ELF-1 (cell line): ENCODE measurements at places on chromosomes 2 and 18.

DNA sequence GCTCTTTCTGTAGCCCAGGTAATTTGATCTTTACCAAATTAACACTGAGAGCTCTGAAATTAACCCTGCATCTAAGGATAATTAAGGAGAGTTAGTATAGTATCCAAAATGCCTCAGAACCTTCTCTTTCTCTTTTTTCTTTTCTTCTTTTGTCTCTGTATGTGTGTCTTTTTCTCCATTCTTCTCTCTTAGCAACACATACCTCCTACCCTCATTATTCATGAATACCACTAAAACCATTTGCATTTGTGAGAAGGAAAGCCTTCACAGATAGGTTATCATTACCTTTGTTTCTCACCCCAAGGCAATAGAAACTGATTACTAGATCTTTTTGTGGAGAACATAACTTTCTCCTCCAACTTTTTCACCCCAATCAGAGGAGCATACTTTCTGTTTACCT lies 376.5 kb upstream of the NXPH2 start:
- DNase-seq = peak; percentile 6

DNA sequence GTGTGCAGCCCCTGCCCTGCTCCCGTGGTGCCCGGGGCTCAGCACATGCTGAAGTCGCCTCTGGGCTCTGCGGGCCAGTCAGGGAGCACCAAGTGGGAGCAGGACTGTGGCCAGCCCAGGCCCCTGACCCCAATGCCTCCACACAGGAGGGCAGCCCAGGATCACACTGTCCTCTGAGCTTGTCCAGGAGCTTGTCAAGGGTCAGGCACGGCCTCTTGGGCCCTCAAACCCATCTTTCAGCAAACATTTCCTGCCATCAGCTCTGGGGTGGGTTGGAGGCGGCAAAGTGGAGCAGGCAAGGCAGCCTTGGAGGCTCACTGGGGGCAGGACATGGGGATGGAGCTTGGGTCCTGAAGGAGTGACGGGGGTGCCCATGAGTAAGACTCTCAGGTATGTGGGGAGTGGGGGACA lies 10.3 kb downstream of the SNED1 start:
- DNase-seq = peak; percentile 1

DNA sequence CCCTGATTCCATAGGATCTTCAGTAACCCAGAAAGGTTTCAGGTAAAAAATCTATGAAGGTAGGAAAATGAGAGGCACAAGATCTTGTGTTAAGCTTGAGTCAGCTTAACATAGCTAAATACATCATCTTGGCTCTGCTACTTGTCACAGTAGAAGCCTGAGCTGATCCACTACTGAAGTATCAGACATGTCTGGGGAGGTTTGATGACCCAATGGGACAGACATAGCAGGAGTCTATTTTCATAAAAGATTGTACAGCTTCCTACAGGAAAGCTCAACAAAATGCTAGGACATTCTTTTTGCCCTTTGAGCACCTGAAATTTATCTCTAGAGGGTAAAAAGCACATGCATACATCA lies 84.3 kb upstream of the FSHR start:
- DNase-seq = no peak

DNA sequence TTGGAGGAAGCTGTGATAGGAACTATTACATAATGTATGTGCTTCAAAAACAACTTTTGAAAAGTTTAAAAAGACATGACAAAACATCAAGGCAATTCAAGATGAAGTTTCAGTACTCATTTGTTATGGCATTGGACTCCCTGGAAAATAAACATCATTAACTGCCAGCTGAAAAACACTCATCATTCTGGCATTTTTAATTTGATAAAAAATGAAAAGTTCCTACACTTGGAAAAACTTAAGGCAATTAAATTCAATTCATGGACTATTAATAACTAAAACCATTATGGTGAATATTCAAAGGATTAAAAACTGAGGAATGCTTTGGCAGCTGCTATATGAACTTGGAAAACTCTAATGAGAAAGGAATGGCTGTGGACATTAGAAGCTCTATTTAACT lies 8.5 kb downstream of the TYW5 start:
- no peak for DNase-seq

- no peak for DNase-seq
Observed at GRCh38 chr18:25843791-25844190, 246.6 kb downstream of the SS18 start.

DNA sequence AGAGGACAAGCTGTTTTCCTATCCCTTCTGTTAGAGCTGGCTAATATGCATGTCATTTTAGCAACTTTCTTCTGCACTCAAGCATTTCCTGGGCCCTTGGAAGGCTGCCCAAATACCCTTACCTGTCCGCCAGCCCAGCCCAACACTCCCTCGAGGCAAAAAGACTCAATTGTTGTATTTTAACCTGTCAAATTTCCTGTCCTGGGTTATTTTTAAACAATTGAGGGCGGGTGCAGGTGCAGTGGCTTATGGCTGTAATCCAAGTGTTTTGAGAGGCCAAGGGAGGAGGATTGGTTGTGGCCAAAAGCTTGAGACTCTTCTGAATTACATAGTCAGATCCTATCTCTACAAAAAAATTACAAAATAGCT lies 125.0 kb upstream of the ARHGAP28 start:
- DNase-seq = no peak

GRCh38 chr2:43877782-43878464 lies 39.2 kb downstream of the ABCG8 start:
- peak; percentile 84 for DNase-seq

DNA sequence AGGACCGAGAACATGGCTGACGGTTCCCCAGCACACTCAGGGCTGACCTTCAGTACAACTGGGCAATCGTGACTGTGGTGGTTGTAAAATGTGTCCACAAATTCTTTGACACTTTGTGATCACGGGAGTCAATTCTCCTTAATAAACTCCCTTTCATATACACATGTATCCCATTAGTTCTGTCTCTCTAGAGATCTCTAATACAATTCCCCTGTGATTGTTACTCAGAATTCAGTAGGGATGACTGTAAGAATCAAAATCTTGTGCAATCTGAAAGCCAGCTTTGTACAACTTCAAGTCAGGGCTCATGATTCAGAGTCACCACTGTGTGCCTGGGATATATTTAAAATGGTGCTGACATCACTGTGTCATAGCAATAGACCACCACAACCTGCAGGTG lies 89.5 kb upstream of the LMAN1 start:
- no peak for DNase-seq

DNA sequence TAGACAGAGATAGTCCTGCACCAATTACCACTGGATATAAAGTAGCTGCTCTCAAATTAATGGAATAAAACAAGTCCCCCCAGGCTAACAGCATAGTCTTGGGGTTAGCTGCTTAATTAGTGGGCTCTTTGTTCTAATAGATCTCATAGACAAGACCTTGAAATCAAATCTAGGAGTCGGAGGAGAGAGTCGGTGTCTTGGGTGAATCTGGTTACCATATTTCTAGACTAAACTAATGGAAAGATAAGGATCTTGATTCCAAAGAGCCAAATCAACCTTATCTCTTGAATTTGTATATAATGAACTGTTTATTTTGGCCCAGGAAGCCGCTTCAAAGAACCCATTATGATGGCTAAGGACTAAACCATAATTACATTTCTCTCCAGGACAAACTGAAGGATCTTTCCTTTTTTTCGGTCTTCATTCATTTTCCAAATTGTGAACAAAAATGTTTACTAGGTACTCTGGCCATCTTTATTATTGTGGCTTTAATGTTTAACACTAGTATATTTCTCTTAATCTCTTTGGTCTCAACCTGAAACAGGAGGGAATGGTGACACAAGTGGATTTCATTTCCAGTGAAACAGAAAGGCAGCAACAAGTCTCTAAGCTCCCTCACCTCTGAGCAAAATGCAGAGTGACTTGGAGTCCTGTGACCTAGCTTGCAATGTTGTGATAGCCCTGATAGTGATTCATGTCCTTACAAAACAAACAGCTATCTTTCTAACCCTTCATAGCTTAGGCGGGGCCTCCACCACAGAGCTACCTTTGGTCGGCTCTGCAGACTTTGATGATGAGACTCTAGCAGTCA lies 137.9 kb upstream of the PARD3B start:
- DNase-seq = peak; percentile 1

DNA sequence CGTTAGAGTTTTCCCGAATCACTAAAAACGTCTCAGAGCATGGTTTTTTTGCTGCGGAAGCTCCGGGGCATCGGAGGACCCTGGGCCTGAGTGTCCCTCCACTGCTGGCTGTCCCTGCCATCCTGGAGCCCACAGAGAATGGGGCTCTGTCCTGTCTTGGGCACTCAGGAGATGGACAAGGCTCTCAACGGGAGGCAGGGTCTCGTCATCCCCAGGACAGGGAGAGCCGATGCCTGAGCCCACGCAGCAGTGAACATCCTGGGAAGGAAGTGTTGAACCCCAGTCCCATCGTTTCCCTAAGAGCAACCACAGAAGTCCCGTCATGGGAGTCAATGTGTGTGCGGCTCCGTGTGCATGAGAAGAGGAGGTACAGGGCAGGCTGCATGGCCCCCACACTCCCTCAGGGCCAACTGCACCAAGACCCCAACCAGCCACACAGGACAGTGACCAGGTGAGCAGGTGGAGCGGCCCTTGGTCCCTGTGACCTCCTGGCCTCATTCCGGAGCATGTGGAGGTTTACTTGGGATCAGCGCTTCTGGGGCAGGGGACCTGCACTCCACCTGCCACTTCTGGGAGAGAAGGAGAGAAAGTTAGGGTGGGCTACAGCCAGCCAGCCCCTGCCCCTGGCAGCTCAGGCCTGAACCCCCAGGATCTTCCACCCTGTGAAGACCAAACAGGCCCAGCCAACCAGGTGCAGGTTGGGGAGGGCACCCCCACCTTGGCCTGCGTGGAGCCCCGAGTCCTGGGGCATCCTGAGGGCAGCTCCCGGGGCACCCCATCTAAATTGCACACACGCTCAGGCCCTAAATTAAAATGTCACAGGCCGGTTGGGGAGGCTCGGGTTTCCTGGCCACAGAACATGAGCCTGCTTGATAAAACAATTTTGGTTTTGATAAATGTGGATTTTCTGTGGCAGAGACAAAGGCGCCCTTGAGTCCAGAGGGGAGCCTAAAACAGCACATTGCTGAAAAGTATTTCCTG lies 3.1 kb upstream of the SNED1 start:
- no peak for DNase-seq

DNA sequence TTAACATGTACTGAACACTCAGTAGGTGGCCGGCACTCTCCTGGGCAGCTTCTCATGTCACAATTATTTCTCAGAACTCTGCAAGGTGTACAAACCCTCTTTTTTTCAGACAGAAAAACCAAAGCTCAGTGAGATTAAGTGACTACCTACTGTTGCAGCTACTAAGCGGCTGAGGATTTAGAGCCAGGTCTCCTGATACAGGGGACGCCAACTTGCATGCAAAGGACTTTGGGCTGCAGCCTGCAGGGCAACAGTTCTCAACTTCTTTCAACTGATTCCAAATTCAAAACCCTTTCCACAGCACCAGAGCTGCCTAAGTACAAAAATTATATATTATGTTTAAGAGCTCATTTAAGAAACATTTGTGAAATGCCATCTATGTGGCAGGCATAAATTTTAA lies 177.6 kb downstream of the SUCLG1 start:
- DNase-seq = no peak

GRCh38 chr2:153479573-153479972 lies 1.0 kb upstream of the RPRM start:
- DNase-seq = no peak

DNA sequence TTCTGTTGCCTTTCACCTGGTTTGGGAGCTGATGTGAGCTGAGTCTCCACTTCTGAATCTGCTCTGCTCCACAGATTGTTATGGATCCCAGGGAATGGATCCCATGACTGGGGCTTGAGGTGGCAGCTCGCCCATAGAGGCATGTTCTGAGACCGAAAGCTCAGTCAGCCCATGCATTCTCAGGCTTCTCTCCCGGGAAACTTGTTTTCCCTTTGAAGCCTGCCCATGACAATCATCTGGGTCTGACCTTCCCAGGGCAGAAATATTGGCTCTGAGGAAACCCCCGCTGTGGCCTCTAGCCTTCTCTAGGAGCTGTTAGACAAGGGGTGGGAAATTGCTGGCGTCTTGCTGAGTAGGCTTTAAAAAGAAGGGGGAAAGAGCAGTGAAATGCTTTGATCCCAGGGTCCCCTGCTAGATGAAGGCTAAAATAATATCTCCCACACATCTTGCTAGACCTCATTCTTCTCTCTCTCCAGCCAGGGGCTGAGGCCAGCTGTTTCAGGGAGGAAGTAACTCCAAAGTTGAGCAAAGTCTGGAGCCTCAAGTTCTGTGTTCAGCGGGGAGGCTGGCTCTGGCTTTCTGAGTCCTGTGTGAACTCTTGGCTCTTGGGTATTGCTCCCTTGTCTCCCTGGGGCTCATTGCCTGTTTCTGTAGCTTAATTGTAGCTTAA lies 2.0 kb downstream of the VAMP8 start:
- DNase-seq = peak; percentile 83

DNA sequence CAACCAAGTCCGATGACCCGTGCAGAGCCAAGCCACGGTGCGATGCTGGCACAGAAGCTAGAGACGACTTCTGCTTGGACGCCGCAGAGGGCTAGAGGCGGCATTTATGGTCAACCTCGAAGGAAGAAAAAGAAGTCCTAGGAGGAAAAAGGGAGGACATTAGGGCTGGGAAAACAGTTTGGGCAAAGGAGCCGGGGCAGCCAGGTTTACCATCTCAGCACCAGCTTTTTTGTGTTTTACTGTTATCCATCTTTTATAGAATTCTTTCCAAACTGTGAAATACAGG lies 643 bp upstream of the DTNB start:
- no peak for DNase-seq

DNA sequence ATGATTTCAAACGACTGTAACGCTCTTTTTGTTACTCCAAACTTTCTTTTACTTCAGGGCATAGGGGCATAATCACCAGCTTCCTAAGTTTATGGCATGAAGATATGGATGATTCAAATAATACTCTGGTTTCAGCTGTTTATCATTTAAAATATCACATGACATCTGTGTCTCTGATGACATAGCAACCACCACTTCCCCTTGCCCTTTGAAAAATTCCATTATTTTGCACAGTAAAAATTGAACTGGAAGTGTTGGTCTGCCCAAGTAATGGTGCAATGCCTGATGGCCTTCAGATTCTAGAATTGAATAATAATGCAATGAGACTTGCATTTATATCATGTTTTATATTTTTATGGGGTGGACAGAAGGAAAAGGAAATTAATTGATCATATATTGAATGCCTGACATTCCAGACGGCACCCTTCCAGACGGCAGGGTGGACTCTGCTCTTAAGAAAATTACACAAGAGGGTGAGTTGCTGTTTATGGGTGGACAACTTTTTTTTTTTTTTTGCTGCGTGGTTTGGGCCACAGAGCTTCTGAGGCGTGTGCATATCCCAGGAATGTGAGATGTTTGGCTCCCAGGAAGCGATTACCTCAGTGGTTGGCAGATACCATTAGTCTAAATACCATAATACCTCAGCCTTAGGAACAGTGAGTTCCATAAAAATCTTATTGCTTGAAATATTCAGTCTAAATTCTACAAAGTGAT lies 101.7 kb upstream of the ZNF521 start:
- DNase-seq = no peak

DNA sequence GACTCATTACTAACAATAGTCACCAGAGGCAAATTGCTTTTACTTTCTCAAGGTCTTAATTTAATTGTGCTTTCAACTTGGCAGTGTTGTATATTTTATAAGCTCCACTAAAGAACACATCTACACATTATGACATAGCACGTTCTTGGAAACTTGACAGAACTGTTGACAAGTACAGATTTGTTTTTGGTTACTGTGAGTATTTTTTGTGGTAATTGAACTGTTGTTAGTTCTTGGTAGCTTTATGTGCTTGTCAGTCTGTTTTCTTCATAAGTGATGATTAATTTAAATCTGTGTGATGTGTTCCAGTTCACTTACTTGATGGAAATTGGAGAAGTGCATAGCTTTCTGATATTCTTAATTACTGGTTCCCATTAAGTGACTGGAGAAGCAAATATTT lies 63.9 kb downstream of the COMMD1 start:
- no peak for DNase-seq
